Panc1 (cell line): ENCODE measurements at places on chromosomes 12 and 14. TPM values are rescaled to one million over a fixed set of nuclear protein-coding genes. Genes with fewer than 3 reads are reported as not detected.
A peak's percentile ranks its signal among the peaks of the same experiment; 100 is the strongest.

DNA sequence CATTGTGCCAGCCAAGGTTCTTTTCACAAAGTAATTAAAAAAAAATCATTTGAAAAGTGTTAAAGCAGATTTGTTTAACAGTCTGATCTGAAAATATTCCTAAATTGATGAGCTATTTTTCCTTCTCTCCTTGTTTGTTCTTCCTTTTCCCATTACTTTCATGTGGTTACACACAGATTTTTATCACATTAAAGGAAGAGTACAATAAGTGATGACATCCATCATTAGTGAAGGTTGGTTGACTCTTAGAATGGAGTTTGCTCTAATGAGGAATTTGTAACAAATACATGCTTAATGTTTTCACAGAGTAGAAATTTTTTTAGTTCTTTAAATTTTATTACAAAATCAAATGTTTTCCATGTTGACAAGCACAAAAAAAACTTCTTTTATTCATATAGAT is 18.9 kb upstream of the TOMM20L start:
- H3K27ac ChIP-seq: no peak overlapping the region
- no peaks in the 10 kb centered on the region for H3K4me1 ChIP-seq
- H3K27me3 ChIP-seq: no peaks in the 10 kb centered on the region
- H3K36me3 ChIP-seq: peaks cover 3% of the 10 kb centered on the region

- no peak overlapping the region for H3K27ac ChIP-seq
- no peaks in the 10 kb centered on the region for H3K27me3 ChIP-seq
Measured at GRCh38 chr12:41014643-41015020, 173.5 kb upstream of the PDZRN4 start.

DNA sequence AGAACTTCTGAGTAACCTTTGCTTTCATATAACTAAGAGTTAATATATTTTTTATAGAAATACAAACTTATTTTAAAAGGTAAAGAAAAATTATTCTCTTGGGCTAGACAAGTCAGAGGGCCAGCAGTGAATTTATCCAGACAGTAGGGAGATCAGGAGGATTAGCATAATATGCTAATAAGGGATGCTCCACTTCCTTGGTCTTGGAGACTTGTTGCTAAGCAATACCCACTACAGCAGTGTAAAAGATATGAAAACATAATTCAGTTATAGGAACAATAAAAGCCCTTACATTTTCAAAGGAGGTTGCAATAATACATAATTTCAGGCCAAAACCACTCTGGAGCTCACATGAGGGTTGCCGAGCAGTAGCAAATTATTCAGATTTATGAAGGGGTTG is 615.6 kb downstream of the KCNH5 start:
- H3K27me3 ChIP-seq: no peaks in the 10 kb centered on the region
- no peak for DNase-seq
- no peaks in the 10 kb centered on the region for H3K36me3 ChIP-seq
- H3K4me1 ChIP-seq: no peaks in the 10 kb centered on the region
- no peak overlapping the region for H3K27ac ChIP-seq

DNA sequence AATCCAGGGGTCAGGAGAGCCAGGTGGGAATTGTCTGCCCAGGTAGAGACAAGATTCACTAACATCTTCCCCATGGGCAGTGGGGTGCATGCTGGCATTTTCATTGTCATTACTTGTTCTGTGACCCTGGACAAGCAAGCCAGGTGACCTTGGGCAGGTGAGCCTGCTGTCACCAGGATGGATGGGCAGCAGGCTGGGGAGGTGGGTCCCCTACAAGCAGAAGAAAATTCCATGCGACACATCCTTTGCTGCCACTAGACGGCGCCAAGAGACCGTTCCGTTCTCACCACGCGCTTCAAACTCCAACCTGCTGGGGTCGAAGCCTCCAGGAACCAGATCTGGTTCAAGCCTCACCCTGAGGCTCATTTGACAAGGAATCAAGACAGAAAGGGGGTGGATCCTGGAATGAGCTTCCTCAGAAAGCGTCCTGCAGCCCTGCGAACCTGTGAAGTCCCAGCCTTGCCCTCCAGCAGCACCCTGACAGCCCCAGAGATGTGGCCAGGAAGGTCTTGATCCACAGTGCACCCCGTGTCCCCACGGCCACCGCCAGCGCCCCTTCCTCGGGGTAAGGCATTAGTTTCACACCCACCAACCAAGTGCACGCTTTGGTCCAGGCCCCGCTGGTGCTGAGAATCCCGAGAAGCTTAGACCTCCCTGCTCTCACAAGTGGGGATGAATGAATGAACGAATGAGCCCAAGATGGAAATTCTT is 3.2 kb upstream of the DYNC1H1 start:
- H3K27me3 ChIP-seq: no peaks in the 10 kb centered on the region
- H3K36me3 ChIP-seq: no peaks in the 10 kb centered on the region; the same call in 1 of the 2 replicates
- no peak overlapping the region for H3K27ac ChIP-seq
- H3K4me1 ChIP-seq: no peaks in the 10 kb centered on the region; the same call in 1 of the 2 replicates

GRCh38 chr12:55983232-55983842 is 9.5 kb downstream of the RAB5B start:
- no peak overlapping the region for H3K27ac ChIP-seq

GRCh38 chr14:51564460-51564859 is 87.2 kb upstream of the FRMD6 start:
- no peaks in the 10 kb centered on the region for H3K27me3 ChIP-seq
- DNase-seq: no peak
- no peaks in the 10 kb centered on the region for H3K36me3 ChIP-seq

DNA sequence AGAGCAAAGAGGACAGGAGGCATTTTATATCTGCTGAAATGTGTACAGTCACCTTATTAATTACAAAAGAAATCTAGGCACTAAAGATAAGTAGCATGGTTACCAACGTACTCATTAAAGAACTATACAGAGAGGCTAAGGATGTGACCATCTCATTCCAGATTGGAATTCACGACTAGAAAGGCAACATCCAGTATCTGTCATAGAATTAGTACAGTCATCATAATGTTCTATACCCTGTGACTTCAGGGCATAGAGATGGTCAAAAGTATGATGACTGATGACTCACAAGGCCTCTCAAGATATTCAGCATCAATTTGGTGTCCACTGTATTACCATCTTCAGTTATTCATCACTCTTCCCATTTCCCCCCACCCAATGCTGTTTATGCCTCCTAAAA is 144.0 kb upstream of the PLEKHG7 start:
- no peaks in the 10 kb centered on the region for H3K36me3 ChIP-seq
- DNase-seq: no peak
- no peak overlapping the region for H3K4me3 ChIP-seq
- H3K4me1 ChIP-seq: no peaks in the 10 kb centered on the region
- no peaks in the 10 kb centered on the region; the same call in 1 of the 2 replicates for H3K27me3 ChIP-seq

DNA sequence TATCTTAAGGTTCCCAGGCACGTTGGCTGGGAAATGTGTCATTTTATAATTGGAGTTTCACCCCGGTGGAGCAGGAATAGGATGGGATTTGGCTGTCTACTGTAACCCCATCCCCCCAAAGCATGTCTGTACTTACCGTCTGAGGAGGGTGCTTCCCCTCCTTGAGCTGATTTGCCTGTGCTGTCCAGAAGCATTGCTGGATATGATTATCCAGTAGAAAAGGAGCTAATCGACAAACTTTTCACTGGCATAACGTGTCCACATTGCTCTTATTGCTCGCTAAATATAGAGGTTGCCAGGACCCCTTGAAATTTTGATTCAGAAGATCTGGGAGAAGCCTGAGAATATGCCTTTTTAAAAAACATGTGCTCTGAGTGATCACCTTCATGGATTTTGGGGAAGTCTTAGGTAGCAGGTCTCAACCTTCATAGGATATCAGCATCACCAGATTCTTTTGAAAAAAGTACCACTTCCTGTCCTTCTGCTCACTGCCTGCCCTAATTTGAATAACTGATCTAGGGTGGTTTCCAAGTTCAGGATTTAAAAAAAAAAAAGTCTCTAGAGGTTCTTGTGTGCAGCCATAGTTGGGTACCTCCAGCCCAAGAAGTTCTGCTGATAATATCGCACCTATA is 80.4 kb upstream of the KCNA1 start:
- no peak for DNase-seq
- no peak overlapping the region for H3K27ac ChIP-seq
- H3K27me3 ChIP-seq: peaks cover 10% of the 10 kb centered on the region

DNA sequence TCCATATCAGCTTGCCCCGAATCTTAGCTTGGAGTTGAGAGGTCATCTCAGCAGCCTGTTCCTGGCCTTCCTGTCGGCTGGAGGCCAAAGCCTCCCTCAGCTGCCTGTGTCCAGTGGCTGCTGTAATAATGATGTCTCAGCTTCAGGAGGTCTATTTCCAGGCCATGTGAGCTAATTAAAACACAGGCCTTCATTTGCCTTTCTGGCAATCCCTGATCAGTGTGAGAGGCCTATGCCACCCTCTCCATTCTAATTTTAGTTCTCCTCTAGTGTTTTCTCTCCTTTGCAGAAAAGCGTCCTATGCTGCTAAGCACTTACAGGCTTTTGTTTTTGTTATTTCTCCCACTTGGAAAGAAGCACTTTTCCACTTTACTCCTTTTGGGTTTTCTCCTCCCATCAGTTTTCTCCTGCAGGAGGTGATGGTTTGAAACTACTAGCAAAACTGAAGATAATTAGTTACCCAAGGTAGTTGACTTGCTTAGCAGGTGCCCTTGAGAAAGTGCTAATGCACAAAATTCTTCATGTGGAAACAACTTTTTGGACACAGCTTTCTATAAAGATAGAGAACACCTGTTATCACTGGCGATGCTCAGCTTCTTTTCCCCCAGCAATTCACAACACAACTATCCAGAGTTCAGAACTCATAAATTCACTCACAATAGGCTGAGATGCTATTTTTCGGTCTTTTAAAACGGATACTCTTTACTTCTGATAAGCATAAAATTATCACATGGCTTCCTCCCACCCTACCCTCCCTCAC is 255.3 kb upstream of the GARIN6 start:
- H3K36me3 ChIP-seq: no peaks in the 10 kb centered on the region
- no peaks in the 10 kb centered on the region; the same call in 1 of the 2 replicates for H3K27me3 ChIP-seq
- no peak for DNase-seq
- H3K27ac ChIP-seq: no peak overlapping the region
- H3K4me1 ChIP-seq: no peaks in the 10 kb centered on the region

- no peaks in the 10 kb centered on the region for H3K27me3 ChIP-seq
- H3K4me1 ChIP-seq: no peaks in the 10 kb centered on the region
- H3K27ac ChIP-seq: no peak overlapping the region
Measured at GRCh38 chr14:87331991-87332390, 661.0 kb downstream of the GALC start.

DNA sequence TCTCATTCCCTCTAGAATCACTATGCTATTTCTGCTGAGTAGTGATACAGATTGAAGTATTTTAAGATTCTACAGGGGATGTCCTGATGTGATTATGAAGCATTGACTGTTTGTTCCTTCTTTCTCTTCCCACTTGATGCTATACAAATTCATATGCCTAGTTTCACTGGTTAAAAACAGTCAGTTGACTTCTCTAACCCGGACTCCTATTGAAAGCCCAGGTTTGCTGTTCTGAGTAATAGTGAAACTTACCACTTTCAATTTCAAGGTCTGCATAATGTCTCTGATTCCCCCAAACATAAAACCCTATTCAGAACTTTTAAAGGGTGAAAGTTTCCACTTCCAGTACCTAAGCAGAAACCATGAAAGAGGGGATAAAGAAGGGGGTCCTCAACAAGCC is 117.7 kb upstream of the RPL10L start:
- no peaks in the 10 kb centered on the region for H3K27me3 ChIP-seq
- H3K36me3 ChIP-seq: no peaks in the 10 kb centered on the region
- no peak for DNase-seq
- no peak overlapping the region for H3K27ac ChIP-seq
- H3K4me3 ChIP-seq: no peak overlapping the region
- H3K4me1 ChIP-seq: no peaks in the 10 kb centered on the region

GRCh38 chr12:64636856-64637255 is 26.6 kb downstream of the RASSF3 start:
- H3K27me3 ChIP-seq: no peaks in the 10 kb centered on the region
- H3K4me3 ChIP-seq: no peak overlapping the region
- H3K4me1 ChIP-seq: peaks cover 58% of the 10 kb centered on the region
- H3K27ac ChIP-seq: peak overlapping the region; percentile 74
- no peaks in the 10 kb centered on the region for H3K36me3 ChIP-seq

DNA sequence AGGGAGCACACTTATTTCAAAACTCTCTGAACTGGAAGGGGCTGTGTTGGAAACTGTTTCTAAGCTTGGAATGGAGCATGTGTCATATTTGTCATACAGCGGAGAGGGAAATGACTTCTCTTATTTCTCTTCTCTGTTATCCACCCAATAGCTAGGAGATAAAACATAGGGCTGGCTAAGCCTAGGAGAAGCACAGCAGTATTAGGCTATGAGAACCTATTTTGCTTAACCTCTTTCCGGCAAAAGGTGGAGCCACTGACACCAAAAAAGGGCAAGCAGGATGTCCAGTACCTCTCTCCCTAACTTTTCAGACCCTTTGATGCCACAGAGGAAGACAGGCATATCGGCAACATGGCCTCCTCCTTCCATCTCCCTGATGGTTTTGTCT is 148.3 kb downstream of the CRADD start:
- no peaks in the 10 kb centered on the region for H3K36me3 ChIP-seq
- no peak for DNase-seq
- H3K4me3 ChIP-seq: no peak overlapping the region
- H3K27ac ChIP-seq: no peak overlapping the region

GRCh38 chr14:74945852-74946658 is 9.3 kb downstream of the PGF start:
- H3K27ac ChIP-seq: no peak overlapping the region
- DNase-seq: no peak
- no peak overlapping the region for H3K4me3 ChIP-seq
- H3K27me3 ChIP-seq: no peaks in the 10 kb centered on the region
- H3K4me1 ChIP-seq: peaks cover 7% of the 10 kb centered on the region; the same call in 1 of the 2 replicates

- no peak overlapping the region for H3K4me3 ChIP-seq
- DNase-seq: no peak
- H3K4me1 ChIP-seq: no peaks in the 10 kb centered on the region
- no peak overlapping the region for H3K27ac ChIP-seq
Measured at GRCh38 chr12:131617179-131617578, 93.7 kb upstream of the SFSWAP start.

GRCh38 chr14:104998801-104999200 is 13.2 kb downstream of the CLBA1 start:
- H3K4me3 ChIP-seq: no peak overlapping the region
- no peaks in the 10 kb centered on the region for H3K36me3 ChIP-seq
- H3K27me3 ChIP-seq: no peaks in the 10 kb centered on the region
- DNase-seq: no peak

GRCh38 chr12:114992443-114992842 is 308.5 kb upstream of the TBX3 start:
- H3K36me3 ChIP-seq: no peaks in the 10 kb centered on the region
- DNase-seq: no peak
- no peak overlapping the region for H3K4me3 ChIP-seq
- no peaks in the 10 kb centered on the region for H3K4me1 ChIP-seq
- no peaks in the 10 kb centered on the region for H3K27me3 ChIP-seq

GRCh38 chr12:94643606-94644005 is 6.8 kb downstream of the TMCC3 start:
- no peak overlapping the region for H3K27ac ChIP-seq
- peaks cover 5% of the 10 kb centered on the region; the same call in 1 of the 2 replicates for H3K27me3 ChIP-seq
- DNase-seq: no peak
- no peaks in the 10 kb centered on the region for H3K4me1 ChIP-seq

TEX52 gene
- not detected for total RNA-seq

ARHGDIB gene
- 1.6 TPM for total RNA-seq

IL31 gene
- not detected for total RNA-seq

ZBTB25 gene
- 9.0 TPM for total RNA-seq

ZNF641 gene
- total RNA-seq: 13.5 TPM

NRIP2 gene
- not detected for total RNA-seq

SYNE3 gene
- total RNA-seq: 6.2 TPM

GPX2 gene
- 0.15 TPM for total RNA-seq

CCDC196 gene
- not detected for total RNA-seq

LRRK2 gene
- 0.13 TPM for total RNA-seq
